ENCODE measurements at places on chromosomes 6 and 20. TPM values are rescaled to one million over a fixed set of nuclear protein-coding genes. Genes with fewer than 3 reads are reported as not detected.

The CLDN20 gene
- 3.6 TPM for total RNA-seq

DNA sequence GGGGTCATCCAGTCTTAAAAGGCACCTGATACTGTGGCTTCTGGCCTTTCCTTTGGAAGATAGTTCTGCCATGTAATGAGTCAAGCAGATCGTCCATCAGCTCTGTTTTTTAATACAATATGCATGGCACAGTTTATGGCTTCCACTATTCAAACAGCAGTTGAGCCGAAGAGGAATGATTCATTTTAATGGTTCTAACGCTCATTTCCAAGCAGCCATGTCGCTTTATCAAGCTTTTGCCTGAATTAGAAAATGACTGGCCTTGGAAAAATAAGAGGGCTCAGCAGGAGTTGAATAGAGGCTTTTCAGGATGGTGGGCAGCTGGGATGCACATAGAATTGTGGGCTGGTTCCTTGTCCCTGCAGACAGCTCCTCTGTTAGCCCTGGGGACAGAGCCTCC lies 138.1 kb downstream of the SOBP start:
- H3K4me3 ChIP-seq = no peak overlapping the region
- H3K27ac ChIP-seq = no peak overlapping the region
- no peaks in the 10 kb centered on the region for H3K4me1 ChIP-seq
- no peaks in the 10 kb centered on the region for H3K36me3 ChIP-seq

DNA sequence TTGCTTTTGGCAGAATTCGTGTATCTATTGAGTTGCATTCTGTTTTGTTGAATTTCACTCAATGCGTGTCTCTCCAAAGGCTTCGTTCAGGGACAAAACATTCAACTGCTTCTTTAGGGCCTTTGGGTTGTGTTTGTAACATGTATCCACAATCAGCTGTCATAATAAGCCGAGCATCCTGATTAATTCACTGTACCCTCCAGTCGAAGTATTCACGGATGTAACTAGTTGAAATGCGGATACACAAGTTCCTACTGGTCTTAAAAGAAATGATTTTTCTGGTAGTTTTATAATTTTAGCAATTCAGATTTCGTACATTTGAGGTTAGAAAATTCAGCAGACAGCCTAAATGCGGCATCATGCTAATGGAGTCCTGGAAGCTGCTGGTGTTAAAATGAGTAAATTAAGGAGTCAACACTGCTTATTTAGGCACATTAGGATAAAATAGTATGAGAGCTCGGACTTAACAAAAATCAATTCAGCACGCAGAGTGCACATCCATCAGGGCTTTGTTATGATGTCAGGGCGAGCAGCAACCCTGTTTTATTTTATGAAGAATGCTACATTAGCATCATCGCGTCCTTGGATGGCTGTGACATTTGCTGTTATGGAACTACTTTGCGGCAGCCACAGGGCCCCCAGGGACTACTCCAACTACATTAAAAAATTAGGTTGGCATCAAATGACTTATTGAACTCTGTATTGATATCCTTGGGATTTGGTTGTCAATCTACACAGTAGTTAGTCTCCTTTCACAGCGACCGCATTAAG lies 489.3 kb upstream of the FLRT3 start:
- H3K4me3 ChIP-seq = no peak overlapping the region
- no peaks in the 10 kb centered on the region for H3K4me1 ChIP-seq
- DNase-seq = no peak
- no peak overlapping the region for H3K27ac ChIP-seq

GRCh38 chr6:74671558-74672025 lies 534.3 kb downstream of the COL12A1 start:
- H3K36me3 ChIP-seq = no peaks in the 10 kb centered on the region
- no peaks in the 10 kb centered on the region for H3K27me3 ChIP-seq
- DNase-seq = no peak
- H3K4me1 ChIP-seq = peaks cover 11% of the 10 kb centered on the region
- no peak overlapping the region for H3K4me3 ChIP-seq

DNA sequence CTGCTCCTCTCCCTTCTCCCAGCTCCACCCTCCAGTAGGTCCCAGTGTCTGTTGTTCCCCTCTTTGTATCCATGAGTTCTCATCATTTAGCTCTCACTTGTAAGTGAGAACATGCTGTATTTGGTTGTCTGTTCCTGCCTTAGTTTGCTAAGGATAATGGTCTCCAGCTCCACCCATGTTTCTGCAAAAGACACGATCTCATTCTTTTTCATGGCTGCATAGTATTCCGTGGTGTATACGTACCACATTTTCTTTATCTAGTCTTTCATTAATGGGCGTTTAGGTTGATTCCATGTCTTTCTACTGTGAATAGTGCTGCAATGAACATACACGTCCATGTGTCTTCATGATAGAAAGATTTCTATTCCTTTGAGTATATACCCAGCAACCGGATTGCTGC lies 136.6 kb downstream of the MYLK4 start:
- no peak overlapping the region for H3K27ac ChIP-seq
- no peaks in the 10 kb centered on the region for H3K36me3 ChIP-seq
- no peaks in the 10 kb centered on the region for H3K27me3 ChIP-seq
